ENCODE measurements at places on chromosomes 6 and 20.

DNA sequence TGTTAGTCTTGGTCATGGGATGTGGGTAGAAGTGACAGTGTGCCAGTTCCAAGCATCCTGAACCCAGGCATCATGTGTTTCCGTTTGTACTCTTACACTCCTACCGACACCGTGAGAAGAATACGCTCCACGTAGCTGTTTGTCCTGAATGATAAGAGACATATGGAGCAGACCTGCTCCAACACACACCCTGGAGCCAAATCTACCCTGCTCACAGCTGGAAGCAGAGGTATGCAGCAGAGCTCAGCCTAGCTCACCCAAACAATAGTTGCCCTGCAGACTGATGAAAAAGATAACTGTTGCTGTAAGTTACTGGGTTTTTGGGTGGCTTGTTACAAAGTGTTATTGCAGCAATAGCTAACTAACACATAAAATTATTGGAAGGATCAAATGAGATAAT lies 14.3 kb upstream of the PDSS2 start:
- no peak for DNase-seq

GRCh38 chr6:44058617-44059358 lies 68.5 kb downstream of the MRPL14 start:
- no peak for DNase-seq

DNA sequence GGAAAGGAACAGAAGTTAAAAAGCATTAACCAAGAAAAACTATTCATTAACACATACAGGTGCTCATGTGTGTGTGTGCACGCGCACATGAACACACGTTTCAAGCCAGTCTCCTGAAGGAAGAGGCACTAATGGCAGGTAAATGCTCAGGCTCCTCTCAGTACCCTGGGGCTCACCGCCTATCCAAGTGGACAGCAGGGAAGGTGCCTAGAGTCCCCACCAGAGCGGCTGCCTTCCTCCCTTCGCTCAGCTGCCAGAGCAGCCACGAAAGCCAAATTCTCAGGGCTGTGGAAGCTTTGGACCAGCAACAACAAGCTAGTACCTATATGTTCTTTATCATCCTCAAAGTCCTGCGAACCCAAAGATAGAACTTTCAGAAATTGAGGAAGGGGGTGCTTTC lies 42.6 kb downstream of the PLCG1 start:
- DNase-seq: no peak

- DNase-seq: no peak
Measured at GRCh38 chr6:73704260-73704659, 8.3 kb downstream of the CD109 start.

- no peak for DNase-seq
Measured at GRCh38 chr6:70385901-70386300, 27.4 kb upstream of the FAM135A start.

- DNase-seq: no peak
Measured at GRCh38 chr6:89242574-89243330, 25.6 kb upstream of the GABRR1 start.

DNA sequence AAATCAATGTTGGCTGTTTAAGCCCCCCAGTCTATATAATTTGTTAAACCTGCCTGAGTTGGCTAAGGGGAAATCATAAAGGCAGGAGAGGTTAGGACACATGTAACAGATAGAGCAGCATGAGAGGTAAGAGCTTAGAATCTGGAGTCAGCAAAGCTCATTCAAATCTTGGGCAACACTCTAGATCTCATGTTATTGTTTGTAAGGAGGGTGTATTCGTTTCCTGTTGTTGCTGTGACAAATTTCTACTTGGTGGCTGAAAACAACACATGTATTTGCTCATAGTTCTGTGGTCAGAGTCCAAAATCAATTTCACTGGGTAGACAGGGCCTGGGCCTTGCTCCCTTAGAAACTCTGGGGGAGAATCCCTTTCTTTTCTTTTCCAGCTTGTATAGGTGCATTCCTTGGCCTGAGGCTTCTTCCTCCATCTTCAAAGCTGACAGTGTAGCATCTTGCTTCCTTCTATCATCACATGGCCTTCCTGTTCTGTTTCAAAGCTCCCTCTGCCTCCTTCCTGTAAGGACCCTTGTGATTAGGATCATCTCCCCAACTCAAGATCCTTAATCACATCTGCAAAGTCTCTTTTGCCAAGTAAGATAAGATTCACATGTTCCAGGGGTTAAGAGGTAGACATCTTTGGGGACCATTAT lies 4.4 kb downstream of the LY86 start:
- no peak for DNase-seq

- DNase-seq: no peak
Measured at GRCh38 chr20:64116016-64116415, 8.7 kb upstream of the NPBWR2 start.

DNA sequence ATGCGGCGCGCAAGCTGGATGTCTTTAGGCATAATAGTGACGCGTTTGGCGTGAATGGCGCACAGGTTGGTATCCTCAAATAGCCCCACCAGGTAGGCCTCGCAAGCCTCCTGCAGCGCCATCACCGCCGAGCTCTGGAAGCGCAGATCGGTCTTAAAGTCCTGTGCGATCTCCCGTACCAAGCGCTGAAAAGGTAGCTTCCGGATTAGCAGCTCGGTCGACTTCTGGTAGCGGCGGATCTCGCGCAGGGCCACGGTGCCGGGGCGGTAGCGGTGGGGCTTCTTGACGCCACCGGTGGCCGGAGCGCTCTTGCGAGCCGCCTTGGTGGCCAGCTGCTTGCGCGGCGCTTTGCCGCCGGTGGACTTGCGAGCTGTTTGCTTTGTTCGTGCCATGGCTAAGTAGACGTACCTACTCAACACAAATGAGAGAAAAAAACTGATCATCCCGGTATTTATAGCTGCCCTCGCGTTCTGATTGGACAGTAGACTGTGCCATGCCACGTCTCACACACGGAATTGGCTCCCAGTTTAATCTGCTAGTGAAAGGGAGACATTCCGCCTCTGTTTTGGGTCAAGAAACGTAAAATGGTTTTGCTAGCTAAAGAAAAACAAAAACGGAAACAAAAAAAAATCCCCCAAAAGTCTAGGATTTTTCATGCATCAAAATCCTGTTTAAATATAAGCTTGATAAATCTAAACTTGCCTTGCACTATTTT lies 40.1 kb downstream of the OR2B2 start:
- peak; percentile 77 for DNase-seq

- no peak for DNase-seq
Measured at GRCh38 chr6:56890683-56891429, 64.1 kb upstream of the BEND6 start.

DNA sequence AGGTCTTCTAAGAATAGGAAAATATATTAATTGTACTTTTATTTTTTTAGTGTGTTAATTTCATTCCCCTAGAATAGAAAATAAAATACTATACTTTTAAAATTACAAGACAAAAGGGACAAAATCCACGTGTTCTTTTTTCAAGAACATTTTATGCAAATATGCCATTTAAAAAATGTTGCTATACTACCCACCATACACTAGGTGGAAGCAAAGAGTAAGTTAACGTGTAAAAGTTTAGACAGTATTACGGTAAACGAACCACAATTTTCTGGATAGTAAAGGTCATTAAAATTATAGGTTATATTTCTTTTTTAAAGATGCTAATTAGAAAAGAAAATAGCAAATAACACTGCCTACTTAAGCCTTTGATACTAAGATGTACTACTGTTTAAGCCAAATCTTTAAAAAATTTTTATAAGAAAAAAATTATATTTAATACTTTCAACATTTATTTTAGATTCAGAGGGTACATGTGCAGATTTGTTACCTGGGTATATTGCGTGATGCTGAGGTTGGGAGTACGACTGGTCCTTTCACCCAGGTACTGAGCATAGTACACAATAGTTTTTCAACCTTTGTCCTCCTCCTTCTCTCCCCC lies 287.6 kb downstream of the PHF3 start:
- DNase-seq: no peak

DNA sequence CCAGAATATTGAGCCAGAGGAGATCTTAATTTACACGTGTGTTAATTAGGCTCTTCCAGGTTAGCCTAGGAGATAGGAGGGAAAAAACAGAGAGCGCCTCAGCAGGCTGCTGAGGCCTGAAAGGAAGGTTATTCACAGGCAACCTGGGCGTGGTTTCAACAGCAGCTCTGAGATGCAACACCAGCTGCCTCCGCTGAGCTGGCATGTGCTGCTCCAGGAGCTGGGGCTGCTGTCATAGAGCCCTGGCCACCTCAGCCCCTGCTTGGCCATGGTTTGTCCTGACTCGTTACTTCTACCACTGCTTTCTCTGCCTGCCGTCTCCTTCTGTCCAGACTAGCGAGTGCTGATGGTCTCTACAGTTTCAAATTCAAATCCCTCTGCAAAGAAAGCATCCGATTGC lies 32.4 kb upstream of the RPP40 start:
- no peak for DNase-seq

DNA sequence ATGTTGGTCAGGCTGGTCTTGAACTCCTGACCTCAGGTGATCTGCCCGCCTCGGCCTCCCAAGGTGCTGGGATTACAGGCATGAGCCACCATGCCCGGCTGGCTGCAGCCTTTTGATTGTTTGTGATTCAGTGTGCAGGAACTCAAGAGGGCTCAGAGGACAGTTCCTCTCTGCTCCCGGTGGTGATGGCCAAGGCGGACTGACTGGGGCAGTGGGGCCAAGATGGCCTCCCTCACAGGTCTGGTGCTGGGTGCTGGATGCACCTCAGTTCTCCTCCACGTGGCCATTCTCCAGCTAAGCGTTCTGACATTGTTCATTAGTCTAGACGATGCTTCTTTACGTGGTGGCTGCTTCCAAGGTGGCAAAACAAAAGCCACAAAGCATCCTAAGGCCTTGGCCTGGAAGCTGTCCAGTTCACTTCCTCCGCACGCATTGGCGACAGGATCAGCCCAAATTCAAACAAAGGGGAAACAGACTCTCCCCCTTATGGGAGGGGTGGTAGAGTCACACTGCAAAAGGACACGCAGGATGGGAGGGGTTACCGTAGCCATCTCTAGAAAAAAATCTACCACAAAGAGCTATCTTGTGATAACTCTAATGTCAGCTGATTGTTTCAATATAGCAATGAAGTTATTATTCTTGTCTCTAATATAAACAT lies 146.9 kb downstream of the FOXC1 start:
- no peak for DNase-seq

DNA sequence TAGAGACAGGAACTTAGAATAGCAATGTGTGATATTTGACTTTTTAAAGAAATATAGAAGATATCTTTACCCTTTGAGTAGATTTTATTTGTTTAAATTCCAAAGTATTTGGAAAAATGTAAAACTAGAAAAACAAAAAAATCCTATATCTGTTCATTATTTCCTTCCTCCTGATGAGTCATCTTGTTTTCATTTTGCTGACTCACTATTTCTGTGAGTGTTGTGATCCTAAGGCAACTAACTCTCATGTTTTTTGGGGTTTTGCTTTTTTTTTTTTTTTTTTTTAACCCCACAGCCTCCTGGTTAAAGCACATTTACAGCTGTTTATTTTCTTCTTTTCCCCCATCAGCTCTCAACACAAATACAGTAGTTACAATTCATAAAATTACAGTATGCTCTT lies 37.8 kb upstream of the THEMIS start:
- DNase-seq: no peak

GRCh38 chr6:120903836-120904235 lies 430.4 kb downstream of the TBC1D32 start:
- no peak for DNase-seq

DNA sequence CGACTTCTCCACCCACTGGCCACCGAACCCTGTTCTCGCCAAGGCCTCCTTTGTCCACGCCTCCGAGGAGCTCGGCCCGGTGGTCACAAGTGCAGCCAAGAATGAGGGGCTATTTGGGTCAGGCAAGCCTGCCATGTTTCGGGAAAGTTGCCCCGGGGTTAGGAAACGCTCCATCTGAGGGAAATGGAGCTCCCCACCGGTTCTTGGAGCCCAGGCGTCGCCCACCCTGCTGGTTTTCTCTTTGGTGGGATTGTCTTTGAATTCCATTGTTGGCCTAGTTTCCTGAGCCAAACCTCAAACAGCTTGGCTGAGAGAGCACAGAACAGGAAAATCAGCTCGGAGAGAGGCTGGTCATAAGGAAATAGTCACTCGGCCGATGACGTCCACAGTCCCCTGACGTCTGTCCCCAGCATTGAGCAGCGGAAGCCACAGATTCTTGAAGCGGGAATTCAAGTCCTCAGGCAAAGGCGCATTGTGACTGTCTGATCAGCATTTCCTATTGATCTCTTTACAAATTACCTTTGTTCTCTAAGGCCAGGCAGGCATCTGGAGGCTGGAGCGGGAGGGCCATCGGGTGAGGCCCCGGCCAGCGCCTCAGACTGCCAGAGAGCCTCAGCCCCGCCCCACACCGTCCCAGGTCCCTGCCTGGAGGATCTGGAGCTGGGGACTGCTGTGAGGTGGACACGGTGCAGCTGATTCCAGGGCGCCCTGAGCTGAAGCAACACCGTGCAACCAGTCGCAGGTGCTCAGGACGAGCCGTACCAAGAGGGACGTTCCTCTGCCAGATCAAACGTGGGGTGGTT lies 138.6 kb downstream of the DLL1 start:
- DNase-seq: no peak

DNA sequence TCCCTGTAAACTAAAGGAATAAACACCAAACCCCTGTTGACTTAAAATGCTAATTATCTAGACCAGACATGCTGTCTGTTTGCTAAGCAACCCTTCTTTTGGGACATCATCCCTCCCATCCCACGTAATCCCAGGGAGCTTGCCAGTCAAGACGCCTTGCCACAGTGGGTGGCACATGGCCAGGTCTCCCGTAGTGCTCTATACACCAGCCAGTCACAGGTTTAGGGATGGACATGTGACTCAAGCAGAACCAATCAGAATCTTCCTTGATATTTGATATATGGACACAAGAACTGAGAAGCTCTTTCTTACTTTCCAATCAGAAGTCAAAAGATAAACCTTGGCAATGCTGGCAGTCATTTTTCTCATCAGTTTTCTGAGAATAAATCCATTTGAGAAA lies 60.0 kb downstream of the CNKSR3 start:
- DNase-seq: no peak

DNA sequence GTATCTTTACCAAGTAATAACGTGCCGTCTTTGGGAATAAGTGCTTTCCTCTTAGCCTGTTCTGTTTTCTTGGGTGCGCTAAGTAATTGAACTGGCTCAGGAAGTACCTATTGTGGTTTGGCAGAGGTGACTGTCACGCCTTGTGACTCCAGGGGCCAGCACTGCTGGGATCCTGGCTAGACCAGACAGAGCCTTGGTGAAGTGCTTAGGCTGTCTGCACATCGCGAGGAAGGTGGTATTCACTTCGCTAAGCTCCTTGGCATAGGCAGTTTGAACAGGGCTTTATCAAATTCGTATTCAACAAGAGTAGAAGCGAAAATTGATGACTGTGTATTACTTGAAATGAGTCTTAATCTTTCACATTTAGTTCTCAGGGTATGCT lies 17.6 kb downstream of the PRDM1 start:
- DNase-seq: no peak

All from stimulated activated CD4-positive, alpha-beta T cell treated with anti-CD3 and anti-CD28 coated beads, Interleukin-1b, Interleukin-23, amount 100 ng/mL, for 1 hour (primary cell).